ENCODE measurements at places on chromosomes 11 and 22.

DNA sequence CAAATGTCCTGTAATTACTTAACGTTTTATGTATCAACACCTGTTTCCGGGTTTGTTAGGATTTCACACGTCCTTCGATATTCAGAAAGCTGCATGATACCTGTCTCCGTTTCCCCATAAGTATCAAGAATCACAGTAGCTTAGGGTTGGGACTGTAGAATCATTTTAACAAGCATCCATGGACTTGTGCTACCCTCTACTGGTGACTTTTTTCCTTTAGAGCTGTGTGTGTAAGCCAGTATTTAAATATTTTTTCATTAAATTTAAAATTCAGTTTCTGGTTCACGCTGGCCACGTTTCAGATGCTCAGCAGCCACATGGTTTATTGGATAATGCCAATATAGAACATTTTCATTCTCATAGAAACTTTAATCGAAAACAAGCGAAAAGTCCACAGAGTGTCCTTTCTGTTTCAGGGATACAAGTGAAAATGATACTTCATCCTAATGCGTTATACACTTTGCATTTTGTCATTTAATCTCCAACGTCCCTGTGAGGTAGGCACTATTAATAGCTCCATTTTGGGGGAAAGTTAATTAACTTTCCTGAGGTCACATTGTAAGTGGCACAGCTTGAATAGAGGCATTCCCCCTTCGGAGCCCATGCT is 61.5 kb upstream of the SLC25A18 start:
- DNase-seq: no peak

GRCh38 chr11:64355078-64355940 is 3.7 kb upstream of the RPS6KA4 start:
- peak; percentile 78 for DNase-seq

DNA sequence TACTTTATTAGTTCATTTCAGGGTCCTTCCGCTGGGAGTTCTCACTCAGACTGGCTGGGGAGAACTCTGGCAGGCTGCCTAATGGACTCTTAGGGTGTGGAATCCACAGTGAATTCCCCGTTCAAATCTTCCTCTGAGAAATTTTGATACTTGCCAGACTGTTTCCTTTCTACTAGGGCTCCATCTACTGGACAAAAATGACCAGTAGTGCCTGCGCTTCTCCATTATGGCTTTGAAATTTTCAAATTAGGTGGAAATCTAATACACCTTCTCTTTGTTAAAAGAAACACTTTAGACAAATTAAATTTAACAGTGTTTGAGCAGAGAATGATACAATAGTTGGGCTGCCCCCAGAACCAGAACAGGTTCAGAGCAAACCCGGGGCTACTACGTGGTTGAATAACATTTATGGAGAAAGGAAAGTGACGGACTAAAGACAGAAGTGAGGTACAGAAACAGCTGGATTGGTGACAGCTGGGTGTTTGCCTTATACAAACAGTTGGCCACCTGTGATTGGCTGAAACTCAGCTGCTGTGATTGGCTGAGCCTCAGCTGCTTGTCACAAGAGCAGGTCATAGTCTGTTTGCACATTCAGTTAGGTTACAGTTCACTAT is 52.9 kb upstream of the FDX1 start:
- no peak for DNase-seq

DNA sequence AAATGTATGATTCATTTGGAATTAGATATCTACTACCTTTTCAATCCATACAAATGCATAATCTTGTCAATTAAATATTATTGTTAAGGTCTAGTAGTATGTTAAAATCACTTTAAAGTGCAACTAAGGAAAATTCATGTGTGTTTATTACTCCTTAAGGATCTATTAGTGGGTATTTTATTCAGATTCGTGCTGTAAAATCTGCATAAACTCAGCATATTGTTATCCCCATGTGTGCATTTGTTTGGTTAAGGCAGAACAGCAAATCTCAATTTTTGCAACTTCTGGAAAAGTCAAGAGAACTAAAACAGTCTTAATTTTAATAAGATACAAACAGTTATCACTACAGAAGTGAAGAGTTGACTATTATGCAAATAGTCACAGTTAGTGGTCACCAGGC is 234.5 kb downstream of the SOX6 start:
- DNase-seq: no peak

GRCh38 chr22:26679003-26679629 is 21.7 kb downstream of the MIAT start:
- DNase-seq: peak; percentile 87

DNA sequence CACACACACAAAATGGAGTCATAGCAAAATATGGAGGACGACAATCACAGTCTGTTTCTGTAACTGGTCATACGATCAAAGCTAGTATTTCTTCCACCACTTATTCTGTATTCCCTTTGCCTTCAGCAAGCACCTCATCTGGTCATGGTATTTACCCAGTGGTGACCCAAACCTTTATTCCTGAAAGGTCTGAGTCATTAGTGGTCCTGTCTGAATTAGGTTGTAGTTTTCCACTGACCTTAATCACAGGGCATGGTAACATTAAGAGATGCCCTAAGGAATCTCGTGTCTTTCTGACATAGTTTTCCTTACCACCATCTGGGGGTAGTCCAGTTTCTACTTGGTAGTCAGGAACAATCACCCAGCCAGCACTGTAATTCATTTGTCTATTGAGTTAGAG is 54.8 kb upstream of the CEP295 start:
- DNase-seq: no peak

DNA sequence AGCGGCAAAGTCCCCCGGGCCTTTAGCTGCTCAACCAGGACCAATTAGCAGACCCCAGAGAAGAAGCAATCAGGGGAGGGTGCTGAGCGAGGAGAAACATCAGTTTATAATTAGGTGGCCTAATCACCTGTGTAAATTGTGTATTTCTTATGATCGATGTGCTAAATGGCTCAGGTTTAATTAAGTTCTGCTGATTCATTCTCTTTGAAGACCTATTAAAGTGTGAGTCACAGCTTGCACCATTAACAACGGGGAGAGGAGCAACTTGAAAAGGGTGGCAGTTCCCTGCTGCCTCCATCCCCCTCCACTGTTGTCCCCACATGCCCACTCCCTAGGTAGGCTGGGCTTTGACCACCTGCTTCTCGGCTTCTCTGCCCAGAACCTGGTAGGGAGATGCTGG is 10.7 kb downstream of the ISX start:
- DNase-seq: no peak
